Cardiac ventricle fibroblast (primary cell): ENCODE measurements at places on chromosomes 12 and 14. TPM values are rescaled to one million over a fixed set of nuclear protein-coding genes. Genes with fewer than 3 reads are reported as not detected.

CFAP251 gene
- total RNA-seq, result 0.62 and 3.4 TPM in 2 replicates

THTPA gene
- 12.8 and 18.7 TPM in 2 replicates for total RNA-seq

PSMA3 gene
- 83.3 and 90.4 TPM in 2 replicates for total RNA-seq

DCN gene
- 2,110 and 2,484 TPM in 2 replicates for total RNA-seq

GZMB gene
- total RNA-seq, result not detected in 2 replicates

PRB2 gene
- not detected in 2 replicates for total RNA-seq

NTS gene
- not detected in 2 replicates for total RNA-seq

BDKRB2 gene
- 6.0 and 6.7 TPM in 2 replicates for total RNA-seq

AQP2 gene
- total RNA-seq, result 0.31 TPM in 1 of 2 replicates, not detected in the other

INHBC gene
- total RNA-seq, result not detected in 2 replicates

GNPNAT1 gene
- total RNA-seq, result 26.7 and 28.0 TPM in 2 replicates

CNPY2 gene
- 85.4 and 89.3 TPM in 2 replicates for total RNA-seq

ZC2HC1C gene
- 0.24 TPM in 1 of 2 replicates, not detected in the other for total RNA-seq

NFATC4 gene
- 51.0 and 54.5 TPM in 2 replicates for total RNA-seq
